Hepatic stellate cell (primary cell): ENCODE measurements at places on chromosomes 1 and 21.

DNA sequence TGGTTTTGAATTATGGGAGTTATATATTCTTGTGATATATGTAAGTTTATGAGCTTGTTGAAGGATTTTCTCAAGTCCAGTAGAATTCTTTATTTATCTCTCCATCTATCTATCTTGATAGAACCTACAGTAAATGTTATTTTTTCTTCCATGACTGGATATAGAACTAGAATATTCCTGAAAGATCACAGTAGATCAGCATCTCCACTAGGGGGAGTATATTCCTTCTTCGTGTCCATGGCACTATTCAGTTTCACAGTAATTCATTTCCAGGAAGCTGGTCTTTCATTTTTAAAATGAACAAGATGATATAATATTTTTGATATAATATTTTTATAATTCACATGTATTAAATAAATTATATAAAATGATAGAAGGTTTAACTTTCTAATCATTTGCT lies 18.8 kb downstream of the TMPRSS15 start:
- DNase-seq: no peak

GRCh38 chr1:228938537-228938901 lies 203.2 kb downstream of the RHOU start:
- no peak for DNase-seq

- no peak for DNase-seq
Measured at GRCh38 chr1:238787471-238787870, 598.9 kb upstream of the CHRM3 start.

GRCh38 chr1:243320224-243320623 lies 64.4 kb downstream of the SDCCAG8 start:
- no peak for DNase-seq

DNA sequence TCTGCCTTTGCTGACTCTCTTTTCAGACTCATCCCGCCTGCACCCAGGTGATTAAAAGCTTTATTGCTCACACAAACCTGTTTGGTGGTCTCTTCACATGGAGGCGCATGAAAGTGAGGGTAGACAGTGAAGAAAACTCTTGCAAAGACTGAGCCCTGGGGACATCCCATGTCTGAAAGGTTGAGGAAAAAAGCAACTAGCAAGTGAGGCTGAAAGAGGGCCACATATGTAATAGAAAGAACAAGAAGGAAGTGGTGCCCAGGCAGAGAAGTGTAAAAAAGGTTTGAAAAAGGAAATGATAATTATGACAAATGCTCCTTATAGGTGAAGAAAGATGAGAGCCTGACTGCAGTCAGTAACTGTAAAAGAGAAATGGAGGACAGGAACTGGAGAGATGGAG lies 115.9 kb upstream of the NEK7 start:
- DNase-seq: no peak

- no peak for DNase-seq
Measured at GRCh38 chr1:15155888-15156741, 2.6 kb downstream of the TMEM51 start.

DNA sequence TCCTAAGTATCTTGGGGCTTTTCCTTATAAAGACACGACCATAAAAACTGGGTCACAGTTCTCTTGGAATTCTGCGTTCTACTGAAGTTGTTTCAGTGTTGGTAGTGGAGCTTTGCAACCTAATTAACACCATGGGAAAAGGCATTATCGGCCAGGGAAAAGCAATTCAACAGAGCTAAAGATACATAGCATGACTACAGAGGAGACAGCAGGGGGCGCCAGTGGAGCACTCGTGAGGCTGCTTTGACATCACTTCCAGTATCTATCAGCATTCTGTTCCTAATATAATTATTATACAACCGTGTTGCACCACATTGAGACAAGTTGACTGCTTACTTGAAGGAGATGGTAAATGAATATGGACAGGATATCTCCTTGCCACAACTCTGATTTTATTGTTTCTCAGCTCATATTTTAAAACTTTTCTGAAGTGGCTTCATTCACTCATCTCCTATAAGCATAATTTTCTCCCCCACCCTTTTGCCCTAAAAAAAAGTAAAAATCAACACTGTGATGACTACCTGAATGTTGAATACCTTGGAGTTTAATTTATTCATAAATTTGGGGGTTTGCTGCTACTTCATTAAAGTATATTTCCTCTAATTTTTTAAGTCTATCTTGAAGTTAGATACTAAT lies 39.4 kb downstream of the ZP4 start:
- DNase-seq: no peak

DNA sequence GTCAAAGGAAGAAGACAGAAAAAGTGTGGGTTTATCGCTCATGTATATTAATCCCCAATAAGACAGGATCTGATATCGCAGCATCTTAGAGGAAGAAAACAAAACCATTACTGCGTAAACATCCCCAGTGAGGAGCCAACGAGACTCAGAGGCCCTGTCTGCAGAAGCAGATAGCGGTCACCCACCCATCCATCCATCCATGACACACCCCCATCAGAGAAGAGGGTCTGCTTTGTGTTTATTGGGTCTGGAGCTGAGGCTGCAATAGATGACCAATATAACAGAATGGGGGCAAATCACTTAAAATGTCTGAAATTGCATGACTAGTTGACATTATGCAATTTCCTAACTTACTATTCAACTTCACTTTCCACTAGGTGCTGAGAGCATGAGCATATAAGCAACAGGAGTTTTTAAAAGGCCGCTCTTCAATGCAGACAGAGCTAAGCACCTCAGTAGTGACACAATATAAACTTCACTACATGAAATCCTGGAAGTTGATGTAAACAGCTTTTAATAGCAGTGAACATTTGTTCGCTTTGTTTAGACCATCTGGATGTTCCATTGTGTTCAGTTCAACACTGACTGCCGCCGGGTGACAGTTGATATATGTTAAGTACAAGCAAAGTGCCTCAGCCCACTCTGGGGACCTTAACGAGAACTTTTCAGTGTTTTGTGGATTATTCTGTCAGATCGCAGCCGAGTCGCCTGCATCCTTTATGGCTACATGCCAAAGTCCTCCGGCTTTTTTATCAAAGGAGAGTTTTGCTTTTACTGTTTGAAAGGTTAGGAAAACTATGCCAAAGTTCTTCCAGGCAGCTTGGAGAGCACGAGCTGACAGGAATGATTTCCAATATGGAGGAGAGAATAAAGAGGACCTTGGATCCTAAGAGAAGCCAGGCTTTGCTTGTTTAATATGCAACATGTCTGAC lies 167.5 kb downstream of the ZNF281 start:
- DNase-seq: no peak

DNA sequence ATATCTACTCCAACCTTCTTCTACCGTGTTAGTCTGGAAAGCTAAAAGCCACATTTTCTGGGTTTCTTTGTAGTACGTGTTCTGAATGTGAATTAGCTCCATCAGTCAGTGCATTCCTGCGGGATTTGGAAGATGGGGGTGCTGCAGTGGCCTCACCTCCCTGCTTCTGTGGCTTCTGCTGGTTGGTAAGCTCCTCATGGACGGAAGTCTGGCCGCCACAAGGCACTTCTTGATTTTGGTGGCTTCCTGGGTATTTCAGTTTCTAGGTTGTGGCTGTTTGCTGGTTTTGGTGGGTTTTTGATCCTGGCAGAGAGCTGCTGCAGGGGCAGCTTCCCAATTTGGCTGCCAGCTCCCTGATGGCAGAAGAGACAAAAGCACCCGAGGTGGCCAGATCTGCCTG lies 20.9 kb upstream of the TACSTD2 start:
- DNase-seq: no peak

DNA sequence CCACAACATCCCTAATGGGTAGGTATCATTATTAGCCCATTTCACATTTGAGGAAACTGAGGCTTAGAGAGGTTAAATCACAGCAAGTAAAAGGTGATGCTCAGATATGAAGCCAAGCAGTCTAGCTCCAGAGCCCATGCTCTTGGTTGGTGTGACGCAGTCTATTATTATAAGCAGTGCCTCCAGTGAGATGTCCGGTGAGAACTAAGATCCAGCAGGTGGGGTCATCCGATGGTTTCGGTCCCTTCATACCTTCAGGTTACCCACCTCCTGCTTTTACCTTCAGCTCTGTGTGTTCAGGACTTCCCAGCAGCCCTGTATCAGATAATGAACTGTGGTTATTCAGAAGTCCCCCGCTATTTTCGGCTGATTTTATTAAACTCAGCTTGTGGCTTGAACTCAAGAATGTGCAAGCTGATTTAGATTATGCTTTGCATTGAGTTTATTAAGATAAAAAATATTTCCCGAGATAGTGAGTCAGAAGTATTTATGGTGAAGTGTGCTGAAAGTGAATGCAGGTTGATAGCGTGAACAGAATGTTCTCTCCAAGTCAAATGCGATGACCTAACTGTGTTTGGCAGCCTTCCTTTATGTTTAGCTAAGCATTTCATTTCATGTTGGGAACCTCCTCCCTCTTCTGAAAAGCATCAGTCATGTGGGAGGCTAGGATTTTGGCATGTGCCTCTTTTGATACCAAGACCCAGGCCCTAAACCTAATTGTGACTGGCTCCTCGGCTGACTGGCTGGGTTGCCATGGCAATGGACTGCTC lies 160.9 kb upstream of the UBE2U start:
- peak; percentile 57 for DNase-seq

DNA sequence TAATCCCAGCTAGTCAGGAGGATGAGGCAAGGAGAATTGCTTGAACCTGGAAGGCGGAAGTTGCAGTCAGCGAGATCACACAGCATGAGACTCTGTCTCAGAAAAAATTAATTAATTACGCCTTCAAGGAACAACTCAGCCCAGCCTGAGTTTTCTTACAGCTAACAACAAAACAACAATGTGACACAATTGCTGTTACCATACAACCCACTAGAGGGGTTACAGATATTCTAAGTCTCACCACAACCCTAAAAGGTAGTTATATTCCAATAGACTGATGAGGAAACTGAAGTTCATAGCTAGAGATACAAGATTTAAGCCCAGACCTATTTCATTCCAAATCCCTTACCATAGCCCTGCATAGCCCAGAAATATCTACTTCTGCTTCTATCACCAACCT lies 2.9 kb upstream of the LRRC8C start:
- no peak for DNase-seq

- no peak for DNase-seq
Measured at GRCh38 chr1:197923038-197923437, 5.9 kb downstream of the LHX9 start.

DNA sequence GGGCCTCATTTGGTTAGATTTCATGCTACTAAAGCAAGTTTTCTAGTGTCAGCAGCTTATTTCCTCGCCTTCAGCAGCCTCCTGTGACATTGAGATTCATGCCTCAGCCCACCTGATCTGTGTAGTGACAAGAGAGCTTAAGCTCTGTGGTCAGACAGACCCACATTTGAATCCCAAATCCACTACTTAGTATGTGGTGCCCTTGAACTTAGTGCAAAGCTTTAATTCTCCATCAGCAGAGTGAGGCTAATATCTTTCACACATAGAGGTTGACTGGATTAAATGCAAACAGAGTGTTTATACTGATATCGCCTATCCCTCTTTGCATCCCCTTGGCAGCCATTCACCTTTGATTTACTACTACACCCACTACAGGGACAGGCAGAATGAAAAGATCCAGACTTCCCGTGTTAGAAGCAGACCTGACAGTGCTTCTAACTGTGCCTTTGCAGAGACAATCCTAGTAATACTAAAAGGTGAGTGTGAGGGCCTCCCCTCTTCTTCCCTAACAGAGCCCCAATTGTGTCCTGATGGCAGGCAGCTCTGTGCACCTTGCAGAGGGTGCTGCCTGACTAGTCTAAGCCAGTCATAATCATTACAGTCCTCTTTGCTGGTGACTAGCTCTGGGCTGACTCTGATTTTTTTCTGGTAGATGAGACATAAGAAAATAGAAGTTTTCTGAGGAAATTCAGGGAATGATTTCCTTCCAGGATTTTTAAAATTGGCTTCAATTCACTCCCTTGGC lies 264.0 kb downstream of the CTH start:
- DNase-seq: no peak

DNA sequence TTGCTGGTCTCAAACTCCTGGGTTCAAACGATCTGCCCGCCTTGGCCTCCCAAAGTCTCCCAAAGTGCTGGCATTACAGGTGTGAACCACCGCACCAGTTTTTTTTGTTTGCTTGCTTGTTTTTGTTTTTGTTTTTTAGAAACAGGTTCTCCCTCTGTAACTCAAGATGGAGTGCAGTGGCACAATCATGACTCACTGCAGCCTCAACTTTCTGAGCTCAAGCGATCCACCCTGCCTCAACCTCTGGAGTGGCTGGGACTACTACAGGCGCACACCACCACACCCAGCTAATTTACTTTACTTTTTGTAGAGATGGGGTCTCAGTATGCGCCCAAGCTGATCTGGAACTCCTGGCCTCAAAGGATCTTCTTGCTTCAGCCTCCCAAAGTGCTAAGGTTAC lies 47.3 kb upstream of the USP1 start:
- DNase-seq: no peak
